ENCODE measurements at places on chromosomes 3 and 15. TPM values are rescaled to one million over a fixed set of nuclear protein-coding genes. Genes with fewer than 3 reads are reported as not detected.

GRCh38 chr3:192980632-192981031, 63.0 kb upstream of the MB21D2 start:
- no peaks in the 10 kb centered on the region for H3K4me1 ChIP-seq
- no peak overlapping the region for H3K27ac ChIP-seq
- H3K27me3 ChIP-seq, result peaks cover 15% of the 10 kb centered on the region
- no peak overlapping the region for H3K4me3 ChIP-seq

The GXYLT2 gene
- total RNA-seq, result 0.05 TPM

DNA sequence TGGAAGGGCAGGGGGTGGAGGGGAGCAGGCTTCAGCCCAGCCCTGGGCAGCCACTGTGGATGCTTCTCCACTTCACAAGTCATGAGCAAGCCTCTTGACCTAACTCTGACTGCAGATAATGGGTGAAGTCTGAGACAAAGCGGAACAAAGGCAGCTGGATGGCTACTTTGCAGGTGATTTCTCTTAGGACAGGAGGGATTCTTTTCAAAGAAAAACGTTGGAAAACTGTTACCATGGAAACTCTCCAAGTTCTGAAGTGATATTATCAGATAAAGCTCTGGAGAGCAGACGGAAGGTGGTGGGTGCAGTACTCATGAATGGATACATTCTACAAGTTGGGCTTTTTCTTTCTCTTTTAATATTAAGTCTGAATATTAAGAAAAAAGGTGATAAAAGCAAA, 254.2 kb upstream of the SLCO3A1 start:
- H3K27ac ChIP-seq, result no peak overlapping the region
- DNase-seq, result no peak
- no peaks in the 10 kb centered on the region for H3K4me1 ChIP-seq
- H3K4me3 ChIP-seq, result no peak overlapping the region

- H3K4me1 ChIP-seq, result peaks cover 27% of the 10 kb centered on the region
- H3K27me3 ChIP-seq, result peaks cover 22% of the 10 kb centered on the region
- H3K27ac ChIP-seq, result peak overlapping the region; percentile 71
- peak overlapping the region; percentile 50 for H3K4me3 ChIP-seq
- peak; percentile 20 for DNase-seq
- no peaks in the 10 kb centered on the region for H3K36me3 ChIP-seq
These were observed 171.1 kb upstream of the ICE2 start for GRCh38 chr15:60649845-60650548.

DNA sequence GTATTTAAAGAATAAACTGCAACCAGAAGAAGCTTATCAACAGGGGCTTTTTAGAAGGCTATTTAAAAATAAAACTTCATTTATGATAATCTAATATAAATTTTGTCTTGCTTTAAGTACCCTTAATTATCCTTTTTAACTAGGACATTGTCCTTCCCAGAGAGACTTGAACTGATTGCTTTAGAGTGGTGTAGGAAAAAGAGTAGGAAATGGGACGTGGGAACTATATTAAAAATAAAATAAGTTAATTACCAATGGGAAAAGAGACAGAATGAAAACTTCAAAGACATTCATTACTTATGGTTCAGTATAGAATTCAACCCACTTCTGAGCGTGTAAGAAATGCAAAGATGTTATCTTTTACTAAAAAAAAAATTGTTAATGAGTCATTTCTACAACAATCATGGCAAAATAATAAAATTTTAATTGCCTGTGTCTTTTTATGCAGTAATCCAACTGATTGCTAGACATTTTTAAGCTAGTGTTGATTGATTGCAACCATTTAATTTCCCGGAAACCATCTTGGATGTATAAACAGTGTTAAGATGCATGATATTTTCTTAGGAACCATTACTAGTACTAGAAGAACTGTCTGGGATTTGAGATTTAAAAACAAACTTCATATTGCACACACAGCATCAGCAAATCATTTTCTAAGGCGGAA, 298.8 kb upstream of the UMPS start:
- H3K4me3 ChIP-seq, result no peak overlapping the region
- no peaks in the 10 kb centered on the region for H3K4me1 ChIP-seq
- no peaks in the 10 kb centered on the region for H3K36me3 ChIP-seq
- DNase-seq, result no peak
- H3K27ac ChIP-seq, result no peak overlapping the region

The ECE2 gene
- not detected for total RNA-seq

- no peak overlapping the region for H3K4me3 ChIP-seq
- H3K36me3 ChIP-seq, result no peaks in the 10 kb centered on the region
- H3K27me3 ChIP-seq, result peaks cover 2% of the 10 kb centered on the region
- DNase-seq, result no peak
These were observed 24.4 kb upstream of the RAB7A start for GRCh38 chr3:128701342-128702212.

DNA sequence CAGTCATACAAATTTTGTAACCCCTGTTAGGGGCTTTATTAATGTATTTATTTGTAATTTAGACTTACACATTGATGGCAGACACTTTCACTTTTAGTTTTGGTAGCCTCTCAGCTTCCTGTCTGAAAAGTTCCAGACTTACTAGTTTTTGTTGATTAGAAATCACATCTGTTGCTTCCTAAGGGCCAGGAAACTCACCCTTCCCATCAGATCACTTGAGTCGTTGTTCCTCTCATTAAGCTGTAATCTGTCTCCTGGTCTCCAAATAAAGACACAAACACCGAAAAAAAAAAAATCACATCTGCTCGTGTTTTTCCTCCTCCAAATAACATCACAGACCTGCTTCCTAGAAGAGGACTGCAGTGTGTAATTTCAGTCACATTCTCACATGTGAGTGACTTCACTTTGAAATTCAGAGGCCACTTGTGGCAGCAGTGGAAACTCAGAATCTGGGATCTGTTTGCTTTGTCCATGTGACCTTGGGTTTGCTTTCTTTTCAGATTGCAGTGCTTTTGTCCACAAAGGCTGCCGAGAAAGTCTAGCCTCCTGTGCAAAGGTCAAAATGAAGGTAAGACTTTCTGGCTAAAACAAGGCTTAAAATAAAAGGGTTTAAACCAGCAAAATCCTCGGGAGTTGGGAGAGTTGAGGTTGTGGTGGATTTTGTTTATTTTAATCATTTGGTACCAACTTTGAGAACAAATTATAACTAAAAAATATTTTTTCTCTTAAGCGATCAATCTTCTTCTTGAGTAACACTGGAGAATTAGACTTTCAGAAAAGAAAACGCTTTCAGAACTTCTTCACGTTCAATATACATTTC, 87.0 kb downstream of the KLHL25 start:
- DNase-seq, result no peak
- peak overlapping the region; percentile 80 for H3K4me3 ChIP-seq
- no peaks in the 10 kb centered on the region for H3K27me3 ChIP-seq
- peaks cover 50% of the 10 kb centered on the region for H3K36me3 ChIP-seq

- no peak overlapping the region for H3K4me3 ChIP-seq
- H3K27me3 ChIP-seq, result peaks cover 29% of the 10 kb centered on the region
- no peak for DNase-seq
- H3K4me1 ChIP-seq, result peaks cover 25% of the 10 kb centered on the region
- no peaks in the 10 kb centered on the region for H3K36me3 ChIP-seq
These were observed 116.5 kb upstream of the ALDH1A3 start for GRCh38 chr15:100762913-100763834.

The CLRN1 gene
- not detected for total RNA-seq

The IMP3 gene
- total RNA-seq, result 103 TPM

GRCh38 chr15:81085213-81085612, 48.9 kb upstream of the CFAP161 start:
- DNase-seq, result no peak
- H3K27ac ChIP-seq, result no peak overlapping the region
- no peak overlapping the region for H3K4me3 ChIP-seq
- H3K27me3 ChIP-seq, result peaks cover 26% of the 10 kb centered on the region
- H3K4me1 ChIP-seq, result peaks cover 15% of the 10 kb centered on the region

The SCN10A gene
- total RNA-seq, result not detected

DNA sequence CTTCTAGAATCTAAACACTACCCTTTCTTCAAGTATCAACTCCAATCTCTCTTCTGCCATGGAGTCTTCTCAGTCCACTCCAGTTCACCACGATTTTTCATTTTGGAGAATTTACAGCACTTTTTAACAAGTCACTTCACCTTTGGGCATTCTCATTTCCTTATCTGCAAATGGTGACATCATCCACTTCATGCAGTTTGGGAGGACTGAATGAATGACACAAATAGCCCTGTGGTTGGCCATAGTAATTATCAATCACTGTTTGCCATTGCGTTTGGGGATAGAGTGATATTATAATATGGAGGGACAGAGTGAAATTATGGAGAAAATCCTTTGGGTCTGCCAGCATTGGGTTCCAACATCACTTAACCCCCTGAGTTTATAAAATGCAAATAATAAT, 38.0 kb upstream of the TM4SF1 start:
- no peaks in the 10 kb centered on the region for H3K36me3 ChIP-seq
- H3K27me3 ChIP-seq, result peaks cover 9% of the 10 kb centered on the region
- no peak overlapping the region for H3K27ac ChIP-seq
- DNase-seq, result no peak

- no peak overlapping the region for H3K4me3 ChIP-seq
- H3K27me3 ChIP-seq, result no peaks in the 10 kb centered on the region
- DNase-seq, result no peak
- no peak overlapping the region for H3K27ac ChIP-seq
- no peaks in the 10 kb centered on the region for H3K4me1 ChIP-seq
These were observed 208.9 kb upstream of the TPM1 start for GRCh38 chr15:62833646-62834045.

DNA sequence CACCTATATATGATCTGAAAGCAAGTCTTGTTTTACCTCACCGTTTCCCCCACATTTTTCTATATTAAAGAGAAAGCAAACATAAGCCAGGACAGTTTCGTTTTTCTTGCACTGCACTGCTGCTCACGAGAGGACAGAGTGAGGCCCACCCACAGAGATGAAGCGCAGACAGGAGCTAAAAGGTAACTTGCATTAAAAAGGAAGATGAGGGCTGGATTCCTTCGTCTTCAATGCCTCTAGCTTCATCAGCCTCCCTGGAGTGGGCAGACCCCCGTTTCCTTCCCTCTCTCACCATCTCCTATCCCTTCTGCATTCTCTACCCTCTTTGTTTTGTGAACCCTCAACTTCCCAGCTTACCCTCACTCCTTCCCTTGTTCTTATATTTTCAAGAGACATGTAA, 18.9 kb downstream of the SUMF1 start:
- H3K4me3 ChIP-seq, result no peak overlapping the region
- H3K4me1 ChIP-seq, result no peaks in the 10 kb centered on the region
- no peak overlapping the region for H3K27ac ChIP-seq
- DNase-seq, result no peak
- no peaks in the 10 kb centered on the region for H3K27me3 ChIP-seq

- H3K36me3 ChIP-seq, result no peaks in the 10 kb centered on the region
- DNase-seq, result no peak
- H3K27me3 ChIP-seq, result peaks cover 12% of the 10 kb centered on the region
- H3K4me3 ChIP-seq, result no peak overlapping the region
These were observed 147.9 kb downstream of the SERPINI1 start for GRCh38 chr3:167883452-167883851.

DNA sequence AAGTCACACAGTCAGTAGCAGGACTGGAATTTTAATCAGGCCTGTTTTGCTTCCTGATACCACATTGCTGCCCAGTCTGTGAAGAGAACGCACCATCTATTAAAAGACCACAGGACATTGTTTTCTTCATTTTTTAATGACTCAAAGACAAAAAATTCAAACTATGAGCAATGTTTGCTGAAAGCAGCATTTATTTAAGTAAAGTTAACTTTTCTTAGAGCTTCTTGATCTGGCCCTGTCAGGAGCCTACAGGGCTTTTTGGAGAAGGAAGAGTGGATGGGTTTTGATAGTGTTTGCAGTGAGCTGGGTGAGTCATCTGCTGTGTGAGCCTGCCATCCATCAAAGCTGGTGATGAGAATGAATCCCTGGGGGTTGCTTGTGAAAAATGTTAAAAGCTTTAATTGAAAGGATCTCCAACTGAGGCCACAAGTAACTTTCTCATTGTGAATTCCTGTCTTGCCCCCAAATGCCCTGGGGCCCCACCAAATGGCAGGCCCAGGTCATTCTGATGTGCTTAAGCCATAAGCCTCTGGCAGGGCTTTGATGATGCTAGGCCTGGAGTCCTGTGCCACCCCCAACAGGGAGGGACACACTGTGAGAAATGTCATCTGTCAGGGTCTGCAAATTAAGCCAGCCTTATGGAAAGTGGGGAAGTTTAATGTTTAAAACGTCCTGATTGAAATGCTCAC, 136.2 kb upstream of the PFN2 start:
- H3K4me1 ChIP-seq, result no peaks in the 10 kb centered on the region
- DNase-seq, result no peak
- peaks cover 13% of the 10 kb centered on the region for H3K27me3 ChIP-seq
- no peak overlapping the region for H3K4me3 ChIP-seq
- no peak overlapping the region for H3K27ac ChIP-seq

DNA sequence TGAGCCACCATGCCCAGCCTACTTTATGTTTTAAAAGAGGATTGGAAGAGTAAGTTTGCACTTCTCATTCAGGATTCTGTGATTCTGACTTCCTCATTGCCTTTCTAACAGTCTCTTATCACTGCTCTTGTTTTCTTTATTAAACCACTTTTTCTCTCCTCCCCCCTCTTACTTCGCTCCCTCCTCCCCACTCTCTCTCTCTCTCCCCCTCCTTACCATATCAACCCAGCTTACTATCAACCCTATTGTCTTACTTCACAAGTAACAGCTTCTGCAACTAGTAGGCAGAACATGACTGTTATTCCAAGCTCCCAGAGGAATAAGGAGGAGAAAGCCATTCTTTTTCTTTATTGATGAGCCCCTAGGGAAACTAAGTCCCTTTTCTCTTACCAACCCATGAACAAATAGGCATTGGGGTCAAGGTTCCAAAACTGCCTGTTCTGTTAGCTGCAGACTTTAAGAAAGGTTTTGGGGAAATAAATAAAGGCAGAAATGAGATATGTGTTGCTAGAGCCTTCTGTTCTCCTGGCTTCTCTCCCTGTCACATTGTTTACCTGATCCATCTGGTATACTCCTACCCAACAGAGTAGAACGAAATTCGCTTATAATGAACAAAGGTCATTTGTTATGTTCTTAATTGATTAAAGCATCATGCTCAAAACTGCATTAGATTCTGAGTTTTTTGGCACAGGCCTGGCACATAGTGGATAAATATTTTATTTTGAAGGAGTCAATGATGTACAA, 56.4 kb upstream of the RASGRP1 start:
- H3K4me1 ChIP-seq, result peaks cover 14% of the 10 kb centered on the region
- no peak for DNase-seq
- H3K36me3 ChIP-seq, result no peaks in the 10 kb centered on the region
- no peaks in the 10 kb centered on the region for H3K27me3 ChIP-seq
- H3K4me3 ChIP-seq, result no peak overlapping the region

The CMTM8 gene
- 3.6 TPM for total RNA-seq

- no peaks in the 10 kb centered on the region for H3K27me3 ChIP-seq
- H3K4me1 ChIP-seq, result no peaks in the 10 kb centered on the region
- no peak overlapping the region for H3K4me3 ChIP-seq
- DNase-seq, result no peak
- no peaks in the 10 kb centered on the region for H3K36me3 ChIP-seq
- no peak overlapping the region for H3K27ac ChIP-seq
These were observed 30.2 kb downstream of the CPNE4 start for GRCh38 chr3:132004571-132004970.

- peak overlapping the region; percentile 84 for H3K4me3 ChIP-seq
- DNase-seq, result peak; percentile 83
- H3K27me3 ChIP-seq, result no peaks in the 10 kb centered on the region
- H3K36me3 ChIP-seq, result no peaks in the 10 kb centered on the region
- H3K27ac ChIP-seq, result peak overlapping the region; percentile 89
These were observed 4.0 kb upstream of the SIN3A start for GRCh38 chr15:75455424-75455981.

Data from activated T-helper 2 cell treated with anti-CD3 and anti-CD28 coated beads, Interferon-gamma antibody, Interleukin-2, Interleukin-4, amounts not matched to agents 10 μg/mL and 5 μg/mL and 100 μg/mL, durations not matched to agents 14 hours and 24 hours and 36 hours (primary cell).